ENCODE measurements at places on chromosomes 5 and 9.

GRCh38 chr5:152066784-152067183, 142.1 kb upstream of the GLRA1 start:
- DNase-seq, result no peak

GRCh38 chr9:114364134-114365041, 23.4 kb downstream of the AKNA start:
- no peak for DNase-seq

DNA sequence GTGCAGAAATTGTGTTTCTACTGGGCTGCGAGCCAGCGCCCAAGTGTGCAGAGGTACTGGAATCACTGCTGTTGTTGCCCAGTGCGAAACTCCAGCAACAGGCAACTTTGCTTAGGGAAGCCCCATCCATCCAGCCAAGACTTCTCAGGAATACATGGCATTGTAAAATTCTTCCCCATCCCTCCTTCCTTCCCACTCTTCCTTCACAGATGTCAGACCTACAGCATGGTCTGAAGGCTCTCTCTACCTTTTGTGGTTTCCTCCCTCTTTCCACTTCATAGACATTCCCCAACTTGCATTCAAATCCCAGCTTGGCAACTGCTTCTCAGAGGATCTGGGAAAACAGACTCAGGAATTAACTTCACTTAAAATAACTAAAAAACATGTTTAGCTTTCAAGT, 30.4 kb downstream of the ARL15 start:
- DNase-seq, result no peak

- no peak for DNase-seq
Observed at GRCh38 chr5:148376198-148376597, 7.6 kb upstream of the FBXO38 start.

GRCh38 chr5:32298059-32298415, 14.7 kb downstream of the MTMR12 start:
- DNase-seq, result peak; percentile 24

GRCh38 chr5:104053353-104053649, 490.7 kb upstream of the NUDT12 start:
- DNase-seq, result no peak

GRCh38 chr5:120240706-120241105, 223.4 kb upstream of the PRR16 start:
- DNase-seq, result no peak

- DNase-seq, result no peak
Observed at GRCh38 chr9:88716596-88717290, 181.8 kb downstream of the NXNL2 start.

DNA sequence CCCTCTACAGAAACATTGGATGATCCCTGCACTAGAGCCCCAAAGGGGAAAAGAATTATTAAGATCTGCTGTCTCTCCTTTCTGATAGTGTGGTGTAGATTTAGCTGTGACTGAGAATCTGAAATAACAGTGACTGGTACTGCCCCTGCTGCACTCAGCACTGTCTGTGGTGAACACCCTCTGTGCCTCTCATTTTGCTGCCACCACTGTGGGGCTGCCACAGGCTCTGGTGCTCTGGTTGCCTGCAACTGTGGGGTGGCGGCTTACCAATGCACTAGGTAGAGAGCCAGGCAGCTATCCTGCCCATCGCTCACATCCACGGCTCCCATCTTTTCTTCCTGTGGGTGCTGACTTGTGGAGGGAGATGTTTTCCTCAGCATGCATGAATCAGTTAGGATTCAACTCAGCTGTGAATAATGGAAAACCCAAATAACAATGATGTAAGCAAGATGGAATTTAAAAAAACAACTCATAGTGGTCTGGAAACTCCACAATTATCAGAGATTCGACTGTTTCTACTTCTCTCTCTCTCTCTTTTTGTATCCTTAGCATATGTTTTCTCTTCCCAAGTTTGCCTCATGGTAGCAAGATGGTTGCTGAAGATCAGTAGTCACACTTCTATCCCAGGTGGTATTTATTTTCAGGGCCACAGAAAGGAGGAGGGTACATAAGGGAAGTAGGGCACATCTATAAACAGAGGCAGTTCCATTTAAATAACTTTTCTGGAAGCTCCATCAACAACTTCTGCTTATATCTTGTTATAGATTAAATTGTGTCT, 99.8 kb upstream of the DAP start:
- DNase-seq, result no peak

DNA sequence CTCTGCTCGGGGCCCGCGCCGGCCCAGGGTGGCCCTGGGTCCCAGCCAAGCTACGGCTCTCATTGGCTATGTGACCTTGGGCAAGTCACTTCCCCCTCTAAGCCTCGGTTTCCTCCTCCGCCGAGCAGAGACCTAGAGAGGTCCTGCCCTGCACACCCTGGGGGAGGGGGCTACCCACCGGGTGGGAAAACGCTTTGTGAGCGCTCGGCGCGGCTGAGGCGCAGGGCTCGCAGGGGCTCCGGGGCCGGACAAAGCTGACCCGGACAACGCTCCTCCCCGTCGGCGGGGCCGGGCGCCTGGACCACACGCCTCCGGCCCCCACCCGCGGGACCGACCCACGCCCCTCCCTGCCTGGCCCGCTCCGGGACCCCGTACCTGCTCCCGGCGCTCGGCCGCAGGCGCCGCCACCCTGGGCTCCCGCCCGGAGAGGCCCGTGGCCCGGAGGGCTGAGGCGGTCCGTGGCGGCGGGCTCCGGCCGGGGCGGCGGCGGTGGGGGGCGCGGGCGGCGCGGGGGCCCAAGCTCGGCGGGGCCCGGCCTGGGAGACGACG, 85.7 kb upstream of the MELK start:
- peak; percentile 56 for DNase-seq

DNA sequence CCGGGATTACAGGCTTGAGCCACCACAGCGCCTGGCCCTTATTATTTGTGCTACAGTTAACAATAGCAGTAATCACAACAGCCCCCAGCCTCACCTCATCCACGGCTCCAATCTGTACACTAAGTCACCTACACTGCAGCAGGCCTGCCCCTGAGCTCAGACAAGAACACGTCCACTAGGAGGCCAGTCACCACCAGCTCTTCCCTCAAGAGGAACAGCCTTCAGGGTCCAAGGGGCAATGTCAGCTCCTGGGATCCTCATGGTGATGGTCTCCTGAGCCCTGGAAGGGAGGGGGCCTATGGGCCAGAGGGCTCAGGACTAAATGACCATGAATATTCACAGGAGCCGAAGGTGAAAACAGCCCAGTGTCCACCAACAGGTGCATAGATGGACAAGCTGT, 67.7 kb downstream of the VAV2 start:
- DNase-seq, result no peak

Data from NCI-H526 (cell line).